ENCODE measurements at places on chromosomes 6 and 20.

- no peak for DNase-seq
Measured at GRCh38 chr6:109759098-109759955, 68.2 kb downstream of the FIG4 start.

DNA sequence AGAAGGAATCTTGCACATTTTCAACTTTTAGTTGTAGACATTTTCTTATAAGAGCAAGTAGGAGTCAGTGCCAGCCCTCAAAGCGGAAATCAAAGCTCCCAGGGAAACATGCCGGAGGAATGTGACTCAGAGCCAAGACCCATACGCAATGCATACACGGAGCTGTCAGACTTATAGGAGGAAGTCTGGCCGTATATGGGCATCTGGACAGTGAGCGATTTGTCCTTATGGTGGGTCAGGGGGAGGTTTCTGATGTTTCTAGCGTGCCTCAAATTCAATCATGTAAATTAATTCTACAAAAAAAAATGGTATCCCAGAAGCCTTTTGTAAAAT is 3.6 kb upstream of the CCN2 start:
- no peak for DNase-seq

DNA sequence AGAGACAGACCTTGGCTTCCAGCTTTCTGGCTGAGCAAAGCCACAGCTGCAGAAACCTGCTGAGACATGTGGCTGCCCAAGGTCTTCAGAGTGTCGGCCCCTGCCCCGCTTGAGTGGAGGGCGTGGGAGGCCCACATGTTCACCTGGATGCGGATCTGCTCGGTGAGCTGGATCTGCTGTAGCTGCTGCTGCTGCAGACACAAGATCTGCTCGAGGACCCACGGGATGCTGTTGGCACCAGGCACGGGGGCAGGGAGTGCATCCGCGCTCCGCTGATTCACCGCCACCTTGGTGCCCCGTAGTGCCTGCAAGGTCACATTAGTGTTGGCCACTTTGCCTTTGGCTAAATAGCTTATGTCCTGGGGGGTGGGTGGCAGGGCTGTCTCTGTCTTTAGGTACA is 10.7 kb downstream of the SALL4 start:
- DNase-seq, result no peak

- DNase-seq, result no peak
Measured at GRCh38 chr6:11775791-11776409, 2.7 kb downstream of the ADTRP start.

DNA sequence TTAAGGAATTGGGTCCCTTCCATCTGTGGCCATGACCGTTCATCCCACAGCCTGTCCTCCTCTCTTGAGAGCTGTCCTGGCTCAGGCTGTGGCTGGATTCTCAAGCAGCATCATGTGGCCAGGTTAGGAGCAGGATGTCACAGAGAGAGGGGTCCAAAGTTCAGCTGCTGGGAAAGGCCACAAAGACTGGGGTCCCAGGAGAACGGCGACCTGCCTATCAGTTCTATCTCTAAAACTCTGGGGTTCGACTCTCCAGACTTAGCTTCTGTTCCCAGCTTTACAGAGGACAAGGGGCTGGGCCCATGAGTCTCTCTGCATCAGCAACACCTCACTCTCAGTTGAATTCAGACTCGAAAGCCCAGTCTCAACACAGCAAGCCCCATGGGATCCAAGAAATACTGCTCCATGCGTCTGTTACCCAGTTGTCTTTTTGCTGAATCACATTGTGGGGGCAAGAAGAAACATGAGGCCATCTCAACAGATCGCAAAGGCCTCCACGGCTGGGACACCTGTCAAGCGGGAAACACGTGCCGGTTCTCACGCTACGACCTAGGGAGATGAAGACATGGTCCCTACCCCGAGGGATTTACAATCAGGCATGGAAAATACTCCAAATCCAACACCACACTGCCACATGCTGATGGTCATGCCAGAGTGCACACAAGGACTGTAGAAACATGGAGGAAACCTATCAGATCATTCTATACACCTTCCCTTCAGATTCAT is 95.4 kb downstream of the SLC22A23 start:
- DNase-seq, result peak; percentile 46

GRCh38 chr6:96257751-96258150 is 242.0 kb downstream of the FUT9 start:
- no peak for DNase-seq

- peak; percentile 49 for DNase-seq
Measured at GRCh38 chr6:34390531-34391472, 1.7 kb downstream of the NUDT3 start.

GRCh38 chr6:22147921-22148776 is 148.7 kb downstream of the PRL start:
- DNase-seq, result no peak

DNA sequence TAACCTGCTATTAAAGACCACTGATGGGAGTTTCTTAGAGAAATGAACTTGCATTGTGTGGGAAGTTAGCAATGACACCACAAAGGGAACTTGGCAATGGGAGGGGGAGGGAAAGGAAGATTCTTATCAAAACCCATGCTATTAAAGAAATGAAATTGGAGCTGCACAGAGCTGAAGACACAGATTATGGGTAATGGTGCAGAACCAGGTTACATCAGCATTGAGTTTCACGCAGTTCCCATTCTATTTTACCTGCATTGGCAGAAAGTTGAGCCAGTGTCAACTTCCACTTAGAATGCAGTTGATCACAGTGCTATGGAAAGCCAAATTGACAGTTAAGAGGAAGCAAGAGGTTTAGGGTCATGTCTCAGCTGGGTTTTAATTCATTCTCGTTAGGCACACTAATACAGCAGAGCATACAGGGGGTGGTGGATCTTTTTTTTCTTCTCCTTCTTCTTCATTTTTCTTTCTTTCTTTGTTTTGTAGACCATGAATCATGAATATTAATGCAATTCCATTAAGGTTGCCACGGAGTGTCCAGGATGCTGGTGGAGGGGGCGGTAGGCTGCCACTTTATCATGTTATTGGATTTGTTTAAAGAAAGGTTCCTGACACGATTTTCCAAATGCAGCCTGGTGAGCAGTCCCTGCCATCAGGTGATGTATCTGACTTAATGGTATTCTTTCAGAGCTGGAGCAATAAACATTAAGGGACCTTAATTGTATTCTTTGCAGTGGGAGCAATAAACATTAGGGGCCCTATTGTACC is 1092.0 kb upstream of the MAP3K7 start:
- DNase-seq, result no peak

- no peak for DNase-seq
Measured at GRCh38 chr6:132830334-132830751, 16.0 kb downstream of the RPS12 start.

GRCh38 chr6:76472858-76473257 is 400.4 kb upstream of the IMPG1 start:
- no peak for DNase-seq

- DNase-seq, result no peak
Measured at GRCh38 chr6:129494586-129494985, 215.4 kb downstream of the ARHGAP18 start.

DNA sequence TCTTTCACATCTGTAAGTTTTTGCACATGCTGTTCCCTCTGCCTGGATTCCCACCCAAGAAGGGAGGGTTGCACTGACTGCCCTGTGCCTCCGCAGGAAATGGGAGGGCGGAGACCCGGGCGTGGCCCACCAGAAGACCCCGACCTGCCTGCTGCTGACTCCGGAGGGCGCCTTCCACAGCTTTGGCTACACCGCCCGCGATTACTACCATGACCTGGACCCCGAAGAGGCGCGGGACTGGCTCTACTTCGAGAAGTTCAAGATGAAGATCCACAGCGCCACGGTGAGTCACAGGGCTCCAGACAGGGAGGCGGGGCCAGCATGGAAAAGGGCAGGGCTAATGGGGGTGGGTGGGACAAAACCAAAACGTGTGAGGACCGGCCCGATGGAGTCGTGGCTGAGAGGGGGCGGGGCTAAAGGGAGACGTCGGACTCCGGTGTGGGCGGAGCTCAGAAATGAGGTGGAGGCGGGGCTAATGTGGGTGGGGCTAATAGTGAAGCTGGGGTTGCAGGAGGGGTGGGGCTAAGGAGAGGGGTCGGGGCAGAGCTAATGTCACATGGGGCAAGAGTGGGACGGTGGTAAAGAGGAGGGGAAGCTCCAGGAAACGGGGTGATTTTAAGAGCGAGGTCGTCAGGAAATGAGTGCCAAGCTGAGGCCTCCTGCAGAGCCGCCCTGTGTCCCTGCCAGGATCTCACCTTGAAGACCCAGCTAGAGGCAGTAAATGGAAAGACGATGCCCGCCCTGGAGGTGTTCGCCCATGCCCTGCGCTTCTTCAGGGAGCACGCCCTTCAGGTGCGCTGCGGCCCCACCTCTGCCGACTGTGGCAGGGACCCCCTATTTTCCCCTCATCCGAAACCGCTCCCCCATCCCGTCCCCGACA is 12.6 kb downstream of the HSPA12B start:
- peak; percentile 75 for DNase-seq

DNA sequence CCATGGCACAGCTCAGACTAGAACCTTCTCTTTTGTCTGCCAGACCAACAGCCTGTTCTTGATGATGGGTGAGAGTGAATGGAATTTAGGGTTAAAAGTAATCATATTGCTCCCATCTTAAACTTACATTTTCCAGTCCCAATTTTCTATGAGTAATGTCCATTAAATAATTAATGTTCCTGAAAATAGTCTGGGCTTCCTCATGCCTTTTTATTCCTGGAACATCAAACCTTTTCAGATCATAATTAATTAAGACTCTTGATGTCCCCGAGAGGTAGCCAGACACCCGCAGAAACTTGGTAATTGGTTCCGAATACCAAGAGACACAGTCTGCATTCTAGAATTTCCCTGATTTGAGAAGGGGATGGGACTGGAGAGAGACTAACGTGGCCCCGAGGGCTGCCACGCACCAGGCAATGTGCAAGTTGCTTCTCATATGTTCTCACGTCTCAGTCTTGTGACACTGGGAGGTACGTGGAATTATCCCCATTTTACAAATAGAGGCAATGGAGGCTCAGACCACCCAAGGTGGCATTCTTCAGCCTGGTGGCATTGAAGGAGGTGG is 78.6 kb upstream of the TOX2 start:
- DNase-seq, result no peak

GRCh38 chr6:141783585-141783984 is 349.1 kb upstream of the GJE1 start:
- DNase-seq, result no peak

DNA sequence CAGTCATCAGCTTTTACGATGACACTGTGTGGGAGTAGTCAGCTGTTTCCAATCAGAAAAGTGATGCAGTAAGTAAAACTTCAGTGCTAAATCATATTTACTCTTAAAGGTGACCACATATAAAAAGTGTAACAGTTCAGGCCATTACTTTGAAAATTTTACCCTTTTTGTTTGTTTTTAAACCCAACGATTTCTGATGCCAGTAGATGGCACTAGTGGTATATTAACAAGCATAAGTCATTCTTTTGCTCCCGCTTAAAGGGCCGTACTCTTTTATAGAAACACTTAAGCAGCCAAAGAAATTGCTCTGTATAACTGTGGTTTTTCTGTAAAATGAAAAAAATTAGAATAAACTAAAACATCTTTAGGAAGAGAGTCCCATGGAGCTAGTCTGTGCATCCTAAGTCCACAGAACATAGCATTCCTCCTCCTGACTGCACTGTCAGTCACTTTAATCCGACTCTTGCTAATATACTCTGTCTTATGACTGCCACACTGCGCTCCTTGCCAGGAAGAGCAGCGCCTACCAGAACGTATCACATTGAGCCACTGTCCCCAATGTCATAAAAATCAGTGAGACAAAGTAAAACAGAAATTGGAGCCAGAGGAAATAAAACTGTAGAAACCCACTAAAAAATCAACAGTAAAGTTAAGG is 25.0 kb downstream of the HEBP2 start:
- no peak for DNase-seq

- peak; percentile 13 for DNase-seq
Measured at GRCh38 chr6:13288969-13289391, 39.4 kb downstream of the TBC1D7 start.

GRCh38 chr6:46215777-46216176 is 45.0 kb upstream of the ENPP5 start:
- DNase-seq, result no peak

DNA sequence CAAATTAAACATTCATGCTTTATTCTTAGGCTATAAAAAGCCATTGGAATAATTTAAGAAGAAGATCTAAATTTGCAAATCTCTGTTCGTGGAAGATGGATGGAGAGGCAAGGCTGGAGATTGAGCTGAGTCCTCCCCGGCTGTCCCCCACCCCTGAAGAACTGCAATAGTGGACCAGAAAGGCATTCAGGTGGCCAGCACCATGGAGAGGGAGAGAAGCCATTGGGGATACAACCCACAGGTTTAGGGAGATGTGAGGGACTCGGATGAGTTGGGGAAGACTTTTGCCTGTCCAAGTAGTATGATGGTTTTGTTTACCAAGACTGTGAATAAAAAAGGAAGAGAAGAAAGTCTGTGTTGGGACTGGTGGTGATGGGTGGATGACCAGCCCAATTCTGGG is 120.8 kb downstream of the F13A1 start:
- DNase-seq, result no peak

DNA sequence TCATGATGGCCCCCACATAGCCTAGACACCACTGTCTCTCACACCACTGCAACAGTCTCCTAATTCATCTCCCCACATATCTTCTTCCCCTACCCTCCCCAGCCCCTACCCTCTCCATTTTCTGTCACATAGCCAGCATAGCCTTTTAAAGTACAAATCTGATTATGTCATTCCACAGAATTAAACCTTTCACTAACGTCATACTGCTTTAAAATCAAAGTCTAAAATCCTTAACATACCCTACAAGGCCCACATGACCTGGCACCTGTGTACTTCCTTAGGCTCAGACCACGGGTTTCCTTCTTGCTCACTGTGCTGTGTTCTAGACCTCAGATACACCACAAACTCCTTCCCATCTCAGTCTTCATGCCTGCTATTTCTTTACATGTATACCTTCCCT is 5.9 kb downstream of the OSTM1 start:
- no peak for DNase-seq

DNA sequence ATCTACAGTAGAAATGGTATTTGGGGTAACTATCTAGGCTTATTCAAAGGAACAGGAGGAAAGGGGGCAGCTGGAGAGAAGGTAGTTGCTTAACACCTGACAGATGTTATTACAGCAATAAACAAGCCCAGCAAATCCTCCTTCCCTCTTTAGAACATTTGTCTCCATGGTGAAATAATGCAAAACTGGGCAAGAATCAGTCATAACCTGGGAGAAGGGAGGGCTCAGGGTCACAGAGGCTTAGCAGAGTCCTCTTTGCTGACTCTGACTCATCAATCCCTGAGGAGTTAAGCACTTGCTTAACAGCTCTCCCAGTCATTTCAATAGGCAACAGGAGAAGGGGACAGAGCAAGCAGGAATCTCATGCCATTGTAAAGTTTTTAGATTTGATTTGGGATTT is 230.3 kb downstream of the IBTK start:
- DNase-seq, result no peak

DNA sequence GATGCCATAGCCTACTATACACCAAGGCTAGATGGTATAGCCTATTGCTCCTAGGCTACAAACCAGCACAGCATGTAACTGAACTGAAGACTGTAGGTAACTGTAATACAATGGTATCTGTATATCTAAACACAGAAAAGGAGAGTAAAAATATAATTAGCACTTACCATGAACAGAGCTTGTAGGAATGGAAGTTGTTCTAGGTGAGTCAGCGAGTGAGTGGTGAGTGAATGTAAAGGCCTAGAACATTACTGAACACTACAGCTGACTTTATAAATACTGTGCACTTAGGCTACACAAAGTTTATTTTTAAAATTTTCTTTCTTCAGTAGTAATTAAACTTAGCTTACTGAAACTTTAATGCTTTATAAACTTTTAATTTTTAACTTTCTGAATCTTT is 129.5 kb downstream of the BTBD9 start:
- no peak for DNase-seq
